Right cardiac atrium (tissue), 5 donors: ENCODE measurements at places on chromosomes 6 and 20. TPM values are rescaled to one million over a fixed set of nuclear protein-coding genes. Genes with fewer than 3 reads are reported as not detected.

DNA sequence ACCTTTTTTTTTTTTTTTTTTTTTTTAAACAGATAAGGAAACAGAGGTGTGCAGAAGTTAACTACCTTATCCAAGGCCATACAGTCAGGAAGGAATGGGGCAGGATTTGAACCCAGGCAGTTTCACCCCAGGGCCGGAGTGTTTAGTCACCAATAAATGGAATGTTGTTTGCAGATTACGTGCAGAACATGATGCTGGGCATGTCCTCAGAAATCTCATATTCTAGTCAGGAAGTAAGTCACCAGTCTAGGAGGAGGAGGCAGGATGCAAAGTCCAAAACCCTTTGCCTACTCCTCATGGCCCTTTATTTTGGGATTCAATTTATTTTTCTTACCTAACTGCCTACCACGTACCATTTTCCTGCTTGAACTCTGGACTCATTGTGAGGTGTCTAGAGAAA is 57.1 kb upstream of the LRRC1 start:
- no peak for DNase-seq

DNA sequence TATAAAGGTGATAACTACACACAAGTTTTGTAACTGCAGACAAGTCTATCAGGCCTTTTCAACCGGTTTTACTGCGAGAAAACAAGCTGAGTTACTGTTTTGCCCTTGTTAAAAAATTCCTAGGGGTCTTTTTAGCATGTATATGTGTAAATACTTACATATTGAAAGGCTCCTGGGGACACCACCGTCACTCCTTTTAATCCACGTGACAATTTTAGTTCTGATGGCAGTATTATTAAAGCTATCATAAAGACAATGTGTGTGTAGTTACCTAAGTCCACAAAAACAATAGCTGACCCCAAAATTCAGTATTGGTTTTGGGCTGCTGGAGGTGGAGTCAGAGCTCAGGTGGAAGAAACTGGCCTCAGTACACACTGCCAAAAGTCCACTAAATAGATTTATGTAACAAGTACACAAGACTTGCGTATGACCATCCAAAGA is 41.3 kb upstream of the HFE start:
- no peak for DNase-seq

GRCh38 chr6:138239774-138240173 is 21.5 kb upstream of the PBOV1 start:
- DNase-seq, result no peak

DNA sequence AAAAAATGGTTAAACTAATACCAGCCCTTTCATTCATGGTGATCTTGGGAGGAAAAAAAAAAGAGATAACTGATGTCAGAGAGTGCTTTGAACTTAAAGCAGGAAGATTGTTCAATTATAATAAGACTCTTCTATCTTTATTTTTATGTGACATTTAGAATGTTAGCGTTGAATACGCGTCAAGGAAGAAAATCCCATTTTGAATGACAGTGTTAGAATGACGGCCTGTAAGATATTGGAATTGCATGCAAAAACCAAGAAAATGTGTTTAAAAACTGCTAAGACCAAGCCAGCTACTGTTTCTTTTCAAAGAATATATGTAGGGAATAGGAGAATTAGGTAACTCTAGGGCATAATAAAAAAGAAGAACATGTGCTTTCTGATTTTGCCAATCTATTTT is 123.0 kb downstream of the CARMIL1 start:
- no peak for DNase-seq

GRCh38 chr6:105243487-105243886 is 63.7 kb upstream of the POPDC3 start:
- DNase-seq, result no peak

DNA sequence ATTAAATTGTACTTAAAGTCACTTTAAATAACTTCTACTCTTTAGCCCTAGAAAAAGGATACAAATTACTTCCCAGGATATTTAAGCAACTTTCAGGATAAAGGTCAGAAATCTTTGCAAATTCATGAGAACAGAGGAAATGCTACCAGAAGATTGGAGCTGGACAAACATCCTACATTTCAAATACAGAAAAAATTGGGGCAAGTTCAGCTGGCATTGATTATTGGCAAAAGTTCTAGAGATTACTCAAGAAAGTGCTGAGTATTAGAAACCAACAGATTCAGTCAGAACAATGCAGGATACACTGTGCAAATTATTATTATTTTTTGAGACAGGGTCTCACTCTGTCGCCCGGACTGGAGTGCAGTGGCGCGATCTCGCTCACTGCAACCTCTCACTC is 6.0 kb downstream of the SLC22A23 start:
- DNase-seq, result no peak

- DNase-seq, result peak; percentile 63
Observed at GRCh38 chr6:111843347-111844147, 29.7 kb downstream of the FYN start.

GRCh38 chr6:159513914-159514313 is 179.1 kb downstream of the SOD2 start:
- DNase-seq, result no peak

- no peak for DNase-seq
Observed at GRCh38 chr6:154468760-154469159, 41.7 kb downstream of the CNKSR3 start.

- no peak for DNase-seq
Observed at GRCh38 chr20:3727401-3728021, 5.0 kb upstream of the HSPA12B start.

DNA sequence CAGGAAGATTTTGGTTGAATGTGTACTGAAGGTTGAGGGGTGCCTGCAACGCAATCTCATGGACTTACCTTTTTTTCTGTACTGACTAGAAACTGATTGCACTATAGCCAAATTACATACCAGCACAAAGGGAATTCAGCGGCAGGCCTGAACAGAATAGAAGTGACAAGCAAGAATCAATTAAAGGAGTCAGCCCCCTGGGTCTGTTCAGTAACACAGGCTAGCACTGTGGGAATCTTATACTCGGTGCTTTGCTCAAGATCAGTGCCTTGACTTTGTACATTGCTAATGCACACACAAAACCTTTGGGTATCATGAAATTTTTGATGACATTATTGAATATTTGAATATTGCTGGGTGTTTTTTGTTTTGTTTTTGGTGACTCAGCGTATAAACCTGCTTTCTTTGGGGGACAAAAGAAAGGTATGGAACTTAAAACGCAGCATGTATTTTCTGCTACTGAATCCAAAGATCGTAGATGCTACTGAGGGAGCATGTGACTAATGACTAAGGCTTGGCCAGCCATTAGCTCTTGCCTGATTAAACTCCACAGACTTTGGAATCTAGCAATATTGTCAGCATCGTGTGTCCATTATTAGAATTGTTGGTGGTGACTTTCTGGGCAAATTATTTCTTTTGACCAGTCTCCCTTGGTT is 236.6 kb downstream of the ARID1B start:
- DNase-seq, result no peak

GRCh38 chr6:133553652-133554051 is 312.5 kb downstream of the EYA4 start:
- DNase-seq, result peak; percentile 51

- DNase-seq, result no peak
Observed at GRCh38 chr20:48463096-48463720, 364.6 kb downstream of the PREX1 start.

GRCh38 chr6:29617782-29618554 is 15.0 kb downstream of the GABBR1 start:
- DNase-seq, result no peak

GRCh38 chr6:13604135-13604534 is 11.0 kb upstream of the NOL7 start:
- DNase-seq, result no peak

DNA sequence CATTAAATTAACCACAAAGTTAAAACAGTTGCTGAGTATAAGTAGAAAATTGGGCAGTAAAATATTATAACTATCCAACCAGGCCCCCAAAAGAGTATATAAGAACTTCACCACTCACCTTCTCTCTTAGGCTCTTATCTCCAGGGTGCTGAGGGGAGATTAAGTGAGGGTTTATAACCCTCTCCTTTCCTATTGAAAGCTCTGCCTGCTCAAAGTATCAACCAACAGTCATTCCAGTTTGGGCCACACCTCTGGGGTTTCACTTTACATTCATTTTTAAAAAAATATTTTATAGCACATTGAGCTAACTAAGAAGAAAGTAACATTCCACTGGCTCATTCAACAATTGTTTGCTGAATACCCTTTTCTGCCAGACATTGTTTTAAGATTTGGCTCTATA is 22.1 kb downstream of the GSTA4 start:
- no peak for DNase-seq

GRCh38 chr6:122124908-122125307 is 274.5 kb upstream of the HSF2 start:
- no peak for DNase-seq

DNA sequence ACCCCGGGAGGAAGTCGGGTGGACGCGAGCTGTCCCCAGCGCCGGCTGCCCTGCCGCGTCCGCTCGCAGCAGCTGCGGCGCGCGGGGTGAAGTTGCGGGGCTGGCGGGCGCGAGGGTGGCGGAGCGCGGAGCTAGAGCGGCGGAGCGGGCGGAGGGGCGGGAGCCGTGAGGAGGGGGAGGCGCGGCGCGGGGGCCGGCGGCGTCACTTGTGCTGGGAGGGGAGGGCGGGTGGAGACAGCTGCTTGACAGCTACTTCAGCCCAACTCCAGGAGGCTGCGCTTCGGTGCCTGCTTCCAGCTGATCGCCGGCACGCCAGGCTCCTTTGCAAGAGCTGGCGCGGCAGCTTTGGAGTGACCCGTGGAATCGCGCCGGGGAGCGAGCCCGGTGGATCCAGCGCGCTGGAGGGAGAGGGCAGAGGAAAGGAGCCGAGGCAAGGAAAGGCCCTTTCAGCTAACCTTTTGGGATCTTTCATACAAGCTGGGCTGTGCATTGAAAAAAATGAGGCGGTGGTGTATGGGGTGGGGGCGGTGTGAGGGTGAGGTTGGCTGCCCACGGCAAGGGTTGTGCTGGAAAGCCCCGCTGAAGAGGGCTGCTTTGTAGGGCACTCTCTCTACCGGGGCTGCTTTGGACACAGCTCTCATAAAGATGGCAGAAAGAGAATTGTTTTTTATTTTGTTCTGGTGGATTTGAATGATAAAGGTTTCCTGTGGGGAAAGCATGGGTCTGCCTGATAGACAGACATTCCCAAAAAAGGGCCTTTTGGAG is 24.6 kb downstream of the RIPOR2 start:
- DNase-seq, result peak; percentile 84

DNA sequence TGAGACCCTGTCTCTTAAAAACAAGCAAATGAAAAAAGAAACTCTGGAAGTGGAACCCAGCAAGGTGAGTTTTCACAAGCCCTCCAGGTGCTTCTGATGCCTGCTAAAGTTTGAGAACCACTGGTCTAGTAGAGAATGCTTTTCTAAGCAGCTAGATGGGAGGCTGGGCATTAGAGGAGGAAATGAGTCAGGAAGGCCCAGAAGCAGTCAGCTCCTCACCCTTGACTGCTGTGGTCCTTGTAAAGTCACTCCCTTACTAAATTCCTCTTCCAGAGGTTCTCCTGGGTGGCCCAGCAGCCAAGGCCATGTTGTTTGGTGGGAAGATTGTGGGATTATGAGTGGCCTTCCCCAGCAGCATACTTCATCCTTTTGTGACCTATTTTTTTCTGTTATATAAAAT is 52.0 kb upstream of the FYN start:
- no peak for DNase-seq

- DNase-seq, result peak; percentile 68
Observed at GRCh38 chr6:39088331-39088730, 26.7 kb downstream of the SAYSD1 start.

GRCh38 chr20:32560989-32561830 is 23.9 kb downstream of the NOL4L start:
- DNase-seq, result no peak

- DNase-seq, result no peak
Observed at GRCh38 chr20:38245753-38246152, 14.8 kb downstream of the KIAA1755 start.

- DNase-seq, result peak; percentile 60
Observed at GRCh38 chr6:25835442-25836283, 3.8 kb upstream of the SLC17A1 start.

DNA sequence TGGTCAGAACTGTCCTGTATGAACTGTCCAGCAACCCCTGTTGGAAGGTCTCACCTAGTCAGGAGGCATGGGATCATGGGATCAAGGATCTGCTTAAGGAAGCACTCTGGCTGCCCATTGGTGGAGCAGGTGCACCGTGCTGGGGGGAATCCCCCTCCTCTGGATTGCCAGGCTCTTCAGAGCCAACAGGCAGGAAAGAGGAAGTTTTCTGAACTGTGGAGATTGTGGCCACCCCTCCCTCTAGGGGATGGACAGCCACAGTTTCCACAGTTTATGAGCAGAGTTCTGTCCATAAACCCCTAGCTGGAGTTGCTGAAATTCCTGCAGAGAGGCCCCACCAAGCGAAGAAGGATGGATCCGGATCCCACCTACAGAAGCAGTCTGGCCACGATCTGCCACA is 13.0 kb upstream of the HLA-DQB1 start:
- DNase-seq, result no peak

GRCh38 chr6:9523462-9523861 is 891.4 kb downstream of the TFAP2A start:
- no peak for DNase-seq

GRCh38 chr6:43716099-43716498 is 28.5 kb upstream of the MRPS18A start:
- DNase-seq, result peak; percentile 76

GRCh38 chr6:160355001-160355400 is 6.8 kb downstream of the SLC22A3 start:
- no peak for DNase-seq

DNA sequence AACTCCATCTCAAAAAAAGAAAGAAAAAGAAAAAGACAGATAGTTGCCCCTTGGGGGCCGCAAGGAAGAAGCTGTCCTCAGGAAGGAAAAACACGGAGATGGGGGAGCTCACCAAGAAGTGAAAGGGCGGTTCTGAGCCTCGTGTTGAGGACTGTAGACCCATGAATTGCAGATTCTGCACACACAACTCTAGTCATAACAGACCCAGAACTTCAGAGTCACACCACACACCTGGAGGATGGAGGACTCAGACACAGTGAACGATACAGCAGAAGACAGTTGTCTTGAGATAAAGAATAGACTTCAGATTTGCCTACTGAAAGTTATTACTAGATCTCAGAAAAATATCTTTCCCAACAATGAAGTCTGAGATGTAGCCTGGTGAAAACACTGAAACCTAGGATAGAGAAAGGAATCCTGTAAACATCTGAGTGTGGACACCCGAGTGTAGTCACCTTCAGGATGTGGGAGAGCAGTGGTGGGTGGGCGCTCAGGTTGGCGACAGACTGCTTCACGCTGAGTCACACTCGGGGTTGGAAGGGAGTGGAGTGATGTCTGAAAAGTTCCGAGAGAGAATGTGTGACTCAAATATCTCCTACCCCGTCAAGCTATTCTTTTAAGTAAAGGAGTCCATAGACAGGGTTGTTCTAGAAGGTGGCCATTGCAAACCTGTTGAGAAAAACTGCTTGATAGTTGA is 88.1 kb downstream of the MAP3K4 start:
- no peak for DNase-seq

Gene MDFI
- total RNA-seq, result 9.6 TPM

Gene SLC26A8
- not detected for total RNA-seq

Gene SNRPB
- 44.6 TPM for total RNA-seq

Gene CDSN
- 0.14 TPM for total RNA-seq

Gene SMLR1
- not detected for total RNA-seq

Gene ZNF165
- 0.28 TPM for total RNA-seq

Gene KCNG1
- total RNA-seq, result 0.65 TPM

Gene SEMG1
- not detected for total RNA-seq

Gene THBS2
- 20.6 TPM for total RNA-seq

Gene CNPY3
- total RNA-seq, result 27.0 TPM

Gene CDH4
- 1.0 TPM for total RNA-seq
